CD8-positive, alpha-beta T cell (primary cell): ENCODE measurements at places on chromosomes 3 and 15. TPM values are rescaled to one million over a fixed set of nuclear protein-coding genes. Genes with fewer than 3 reads are reported as not detected.

- DNase-seq: no peak
These were observed 370.2 kb upstream of the ZNF385D start for GRCh38 chr3:22121068-22121701.

- DNase-seq: peak; percentile 33
These were observed 42.7 kb downstream of the EIF2AK4 start for GRCh38 chr15:39976291-39977274.

GRCh38 chr15:85749261-85750151 is 45.2 kb downstream of the KLHL25 start:
- no peak for DNase-seq

- no peak for DNase-seq
These were observed 6.7 kb downstream of the COPS2 start for GRCh38 chr15:49148727-49149126.

GRCh38 chr15:79595995-79596622 is 164.0 kb downstream of the MINAR1 start:
- no peak for DNase-seq

GRCh38 chr15:80180986-80181385 is 28.2 kb downstream of the FAH start:
- DNase-seq: no peak

GRCh38 chr15:51227940-51228732 is 110.3 kb downstream of the CYP19A1 start:
- no peak for DNase-seq

The IL12A gene
- 2.3 TPM for total RNA-seq

The CCDC39 gene
- not detected for total RNA-seq

The ERICH6 gene
- total RNA-seq: 0.52 TPM

The CFAP20DC gene
- total RNA-seq: not detected

The C3orf22 gene
- total RNA-seq: not detected

The PLA1A gene
- total RNA-seq: not detected

The FBXL22 gene
- total RNA-seq: 1.7 TPM

The DLL4 gene
- total RNA-seq: 0.08 TPM
